ENCODE measurements at places on chromosomes 4 and X.

- DNase-seq, result no peak
Measured at GRCh38 chr4:151833174-151833573, 72.4 kb upstream of the GATB start.

GRCh38 chr4:120053911-120054310, 12.7 kb downstream of the MAD2L1 start:
- DNase-seq, result no peak

- no peak for DNase-seq
Measured at GRCh38 chrX:16465081-16465876, 184.7 kb upstream of the S100G start.

GRCh38 chr4:125642645-125643044, 327.9 kb downstream of the FAT4 start:
- DNase-seq, result no peak

GRCh38 chr4:10816571-10816970, 132.0 kb upstream of the CLNK start:
- DNase-seq, result no peak

- no peak for DNase-seq
Measured at GRCh38 chr4:182925855-182926254, 8.7 kb upstream of the DCTD start.
